ENCODE measurements at places on chromosomes 7 and 10.

- DNase-seq: peak; percentile 12
These were observed 98.9 kb downstream of the WDR11 start for GRCh38 chr10:120950051-120950561.

GRCh38 chr7:19336836-19337383 lies 191.7 kb upstream of the FERD3L start:
- no peak for DNase-seq

DNA sequence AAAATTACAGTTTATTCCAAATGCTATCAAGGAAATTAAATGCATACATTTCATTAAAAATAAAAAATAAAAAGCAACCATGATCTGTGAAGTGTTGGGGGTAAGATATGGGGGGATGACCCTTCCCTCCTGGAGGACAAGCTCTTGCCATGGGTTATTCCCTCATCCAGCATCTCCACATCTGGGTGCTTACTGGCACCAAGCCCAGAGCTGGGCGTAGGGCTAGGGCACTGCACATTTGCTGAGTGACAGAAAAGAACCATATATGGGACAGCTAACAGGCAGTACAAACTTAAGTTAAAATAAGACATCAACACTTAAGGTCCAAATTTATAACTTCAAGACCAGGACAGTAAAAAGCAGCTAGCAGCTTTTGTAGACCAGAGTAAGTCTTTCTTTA lies 10.2 kb downstream of the CCDC6 start:
- DNase-seq: no peak

DNA sequence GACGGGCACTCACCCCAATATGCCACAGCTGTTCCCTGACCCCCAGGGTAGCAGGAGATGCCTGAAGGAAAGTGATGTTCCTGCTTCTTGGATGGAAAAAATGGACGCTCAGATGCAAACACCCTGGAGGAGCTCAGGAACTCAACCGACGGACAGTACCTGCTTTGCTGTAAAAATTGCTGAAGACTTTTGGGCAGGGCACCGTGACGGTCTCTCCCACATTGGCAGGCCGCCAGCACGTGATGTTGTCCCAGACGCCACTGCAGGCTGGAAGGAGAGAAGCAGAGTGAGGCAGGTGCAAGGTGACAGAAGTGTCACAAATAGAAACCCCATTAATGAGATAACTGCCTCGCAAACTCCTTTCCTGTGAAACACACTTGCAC lies 35.0 kb downstream of the VIPR2 start:
- no peak for DNase-seq

DNA sequence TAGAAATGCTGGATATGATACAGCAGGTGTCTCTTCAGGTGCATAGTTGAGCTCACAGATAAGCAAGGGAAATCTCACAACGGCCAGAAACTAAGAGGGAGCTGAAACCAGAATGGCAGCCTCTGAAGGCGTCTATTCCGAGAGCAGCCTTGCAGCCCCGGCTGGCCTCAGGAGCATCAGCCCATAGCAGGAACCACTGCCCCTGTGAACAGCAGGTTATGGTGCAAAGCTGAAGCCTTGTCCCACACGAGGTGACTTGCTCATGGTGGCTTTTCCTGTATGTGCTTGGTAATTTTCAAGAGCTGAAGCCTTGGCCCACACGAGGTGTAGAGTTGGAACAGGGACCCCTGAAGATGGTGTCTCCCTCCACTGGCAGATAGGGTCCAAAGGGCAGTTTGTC lies 33.2 kb downstream of the BNIP3 start:
- DNase-seq: no peak

GRCh38 chr10:56057860-56058259 lies 303.2 kb downstream of the ZWINT start:
- no peak for DNase-seq

DNA sequence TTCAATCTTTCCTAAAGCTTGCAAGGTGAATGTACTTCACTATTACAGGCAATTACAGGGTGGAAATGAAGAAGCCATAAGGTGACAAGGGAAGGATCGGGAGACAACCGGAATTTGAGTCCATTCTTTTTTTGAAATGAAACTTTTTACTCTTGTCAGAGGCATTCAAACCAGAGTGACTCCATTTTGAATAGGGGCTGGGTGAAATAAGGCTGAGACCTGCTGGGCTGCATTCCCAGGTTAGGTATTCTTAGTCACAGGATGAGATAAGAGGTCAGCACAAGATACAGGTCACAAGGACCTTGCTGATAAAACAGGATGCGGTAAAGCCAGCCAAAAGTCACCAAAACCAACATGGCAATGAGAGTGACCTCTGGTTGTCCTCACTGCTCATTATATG lies 363.3 kb downstream of the TYW1 start:
- DNase-seq: no peak

GRCh38 chr7:111094419-111094818 lies 3.5 kb downstream of the LRRN3 start:
- no peak for DNase-seq

DNA sequence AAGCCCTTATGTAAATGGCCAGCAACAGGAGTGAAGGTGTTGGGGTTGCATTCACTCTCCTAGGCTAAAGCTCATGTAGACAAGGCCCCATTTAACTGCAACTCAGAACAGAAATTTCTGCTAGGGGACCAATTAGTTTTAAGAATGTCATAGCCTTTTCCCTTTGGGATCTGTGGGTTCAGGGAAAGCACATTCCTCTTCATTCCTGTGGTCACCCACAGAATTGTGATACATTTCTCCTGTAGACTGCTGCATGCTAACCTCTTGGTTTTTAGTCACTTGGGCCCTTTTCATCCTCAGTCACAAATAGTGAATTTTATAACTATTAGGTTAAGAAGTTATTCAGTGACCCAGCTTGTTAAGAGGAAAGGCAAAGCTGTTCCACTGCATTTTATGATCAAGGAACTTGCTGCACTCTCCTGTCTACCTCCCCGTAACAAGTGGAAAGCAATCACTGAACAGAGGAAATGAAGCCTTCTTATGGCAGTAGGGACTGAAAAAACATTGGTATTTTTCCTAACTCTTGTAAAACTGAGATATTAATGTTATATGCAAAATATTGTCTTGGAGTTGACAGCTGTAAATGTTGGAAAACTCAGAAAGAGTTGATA lies 124.9 kb downstream of the SND1 start:
- DNase-seq: no peak

- DNase-seq: no peak
These were observed 27.2 kb downstream of the PODXL start for GRCh38 chr7:131529179-131529578.

DNA sequence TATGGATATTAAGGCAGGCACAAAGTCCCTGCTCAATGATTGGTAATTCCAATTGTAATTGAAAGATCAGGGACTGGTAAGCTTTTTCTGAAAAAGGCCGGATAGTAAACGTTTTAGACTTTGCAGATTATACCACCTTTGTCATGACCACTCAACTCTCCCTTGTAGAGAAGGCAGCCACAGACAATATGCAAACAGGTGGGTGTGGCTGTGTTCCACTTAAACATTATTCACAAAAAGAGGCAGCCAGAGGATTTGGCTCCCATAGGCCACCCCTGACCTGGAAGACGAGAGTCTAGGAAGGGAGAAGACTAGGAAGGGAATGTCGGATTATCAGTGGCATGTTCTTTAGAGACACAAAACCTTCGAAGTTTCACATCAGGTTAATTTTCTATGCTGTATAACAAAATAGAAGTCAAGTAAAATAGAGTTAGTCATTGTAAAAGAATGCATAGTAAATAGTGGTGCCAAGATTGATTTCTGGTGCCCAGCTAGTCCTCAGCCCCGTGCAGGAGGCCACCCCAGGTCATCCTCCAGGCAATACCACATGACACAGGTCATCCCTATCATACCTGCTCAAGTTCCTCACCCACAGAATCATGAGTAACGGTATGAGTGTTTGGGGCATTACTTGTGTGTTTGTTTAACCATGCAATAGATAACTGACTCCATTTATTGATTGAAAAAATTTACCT lies 193.8 kb downstream of the PLPP4 start:
- DNase-seq: no peak

DNA sequence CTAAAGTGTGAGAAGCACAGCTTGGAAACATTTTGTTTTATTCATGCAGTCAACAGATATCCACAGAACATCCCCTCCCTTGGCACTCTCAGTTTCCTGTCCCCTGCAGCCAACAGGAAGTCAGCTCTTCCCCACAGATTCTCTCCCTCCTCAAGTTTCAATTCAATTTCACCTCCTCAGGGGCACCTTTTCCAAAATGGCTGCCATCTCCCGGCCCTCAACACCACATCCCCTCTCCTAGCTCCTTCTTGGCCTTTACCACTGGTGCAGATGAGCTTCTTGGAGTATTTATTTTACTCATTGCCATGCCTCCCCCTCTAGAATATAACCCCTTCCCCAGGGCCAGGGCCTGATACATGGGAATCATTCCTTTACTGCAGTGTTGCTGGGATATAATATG lies 94.0 kb downstream of the WDR11 start:
- no peak for DNase-seq

- peak; percentile 86 for DNase-seq
These were observed 2.1 kb downstream of the GIGYF1 start for GRCh38 chr7:100691676-100692577.

- no peak for DNase-seq
These were observed 5.9 kb downstream of the HECW1 start for GRCh38 chr7:43118313-43118712.

DNA sequence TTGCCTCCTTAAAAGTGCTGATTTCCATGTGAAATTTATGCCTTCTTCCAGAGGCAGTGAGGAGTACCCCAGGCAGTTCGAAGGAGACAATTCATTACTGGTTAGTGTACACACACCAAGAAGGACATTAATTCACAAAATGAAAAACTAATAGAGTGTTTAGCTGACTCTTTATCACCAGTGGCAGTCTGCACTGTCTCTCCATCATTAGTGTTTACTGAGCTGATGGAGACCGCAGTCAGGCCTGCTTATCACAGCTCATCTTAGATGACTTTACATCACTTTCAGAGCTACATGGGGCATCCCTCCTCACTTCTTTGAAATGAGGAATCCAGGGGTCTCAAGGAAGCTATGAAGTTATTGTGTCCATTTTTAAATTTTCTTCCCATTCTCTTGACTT lies 155.5 kb upstream of the LRGUK start:
- no peak for DNase-seq

- no peak for DNase-seq
These were observed 65.8 kb downstream of the BMPER start for GRCh38 chr7:33971106-33971505.

DNA sequence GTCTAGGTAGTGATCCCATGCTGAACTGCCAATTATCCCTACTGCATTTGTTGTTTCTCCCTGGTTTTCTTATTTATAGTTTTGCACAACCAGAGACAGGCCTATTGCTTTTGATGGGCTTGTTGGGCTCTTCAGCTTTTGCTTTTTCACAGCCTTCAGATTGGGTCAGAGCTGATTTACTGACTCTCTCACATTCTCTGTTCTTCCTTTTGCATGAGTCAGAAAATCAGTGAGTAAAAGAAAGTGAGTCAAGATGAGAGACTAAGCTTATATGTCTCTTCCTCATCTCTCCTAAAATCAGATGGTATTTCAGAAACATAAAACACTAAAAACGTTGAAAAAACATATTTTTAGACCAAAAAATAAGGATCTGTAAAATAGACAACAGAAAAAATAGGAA lies 1135.4 kb downstream of the XPNPEP1 start:
- DNase-seq: no peak

DNA sequence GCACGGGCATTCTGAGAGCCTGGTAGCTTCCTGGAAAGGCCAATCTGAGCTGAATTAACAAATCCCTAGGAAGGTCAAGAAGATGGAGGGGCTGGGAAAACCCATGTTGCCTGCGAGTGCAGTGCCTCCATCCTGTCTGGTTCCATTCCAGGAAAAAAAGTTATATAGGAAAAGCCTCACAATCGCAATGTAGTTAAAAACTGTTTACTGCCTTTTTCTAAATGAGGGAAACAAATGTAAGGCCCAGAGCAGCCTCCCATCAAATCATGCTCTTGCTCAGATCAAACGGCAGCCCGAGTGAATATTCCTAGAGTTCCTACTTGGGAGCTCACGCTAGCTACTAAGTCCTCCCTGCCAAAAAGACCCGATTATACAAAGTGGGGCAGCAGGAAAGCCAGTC lies 179.9 kb downstream of the KCNMA1 start:
- no peak for DNase-seq

DNA sequence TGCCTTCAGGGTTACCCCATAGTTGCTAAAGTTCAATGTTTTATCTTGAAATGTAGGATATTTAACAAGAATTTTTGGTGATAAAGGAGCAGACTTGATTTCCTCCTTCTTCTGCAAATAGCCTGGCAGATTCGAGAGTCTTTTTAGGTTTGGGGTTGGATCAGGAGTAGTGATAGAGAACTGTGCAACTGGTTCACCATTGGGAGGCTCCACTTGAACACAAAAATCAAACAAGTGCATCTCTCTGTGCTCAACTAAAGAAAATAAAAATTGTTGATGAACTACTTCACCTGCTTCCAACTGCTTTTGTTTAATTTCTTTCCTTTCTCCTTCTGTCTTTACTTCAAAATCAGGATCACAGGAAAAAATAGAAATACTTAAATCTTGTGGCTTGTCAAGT lies 58.5 kb downstream of the MACC1 start:
- peak; percentile 42 for DNase-seq

- DNase-seq: no peak
These were observed 817 bp upstream of the IL15RA start for GRCh38 chr10:5978230-5978489.

- no peak for DNase-seq
These were observed 12.8 kb downstream of the NRAP start for GRCh38 chr10:113651021-113651420.

- no peak for DNase-seq
These were observed 64.8 kb upstream of the PLPP4 start for GRCh38 chr10:120392245-120392644.

- DNase-seq: no peak
These were observed 42.8 kb upstream of the NPY start for GRCh38 chr7:24241206-24241605.

DNA sequence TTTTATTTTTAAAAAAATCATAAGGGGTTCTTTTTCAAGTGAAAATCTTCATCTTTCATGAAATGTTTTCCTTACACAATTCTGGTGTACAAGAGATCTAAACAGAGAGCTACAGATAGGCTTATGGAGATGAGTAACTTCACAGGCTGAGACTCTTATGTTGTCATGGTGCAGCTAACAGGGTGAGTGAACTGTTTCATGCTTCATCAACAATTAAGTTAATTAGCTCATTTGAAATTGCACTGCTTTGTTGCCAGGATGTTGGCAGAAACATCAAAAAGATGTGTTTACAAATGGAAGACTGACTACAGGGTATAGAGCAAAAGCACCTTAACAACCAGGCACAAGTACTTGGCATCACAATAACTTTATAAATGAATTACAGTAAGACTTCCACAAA lies 230.8 kb downstream of the FOXP2 start:
- no peak for DNase-seq

GRCh38 chr7:41114131-41114530 lies 588.8 kb downstream of the INHBA start:
- DNase-seq: no peak

GRCh38 chr7:139914306-139915267 lies 85.5 kb downstream of the TBXAS1 start:
- DNase-seq: no peak

- DNase-seq: no peak
These were observed 7.8 kb upstream of the HERC4 start for GRCh38 chr10:68082872-68083271.

GRCh38 chr7:1511444-1512422 lies 7.5 kb upstream of the INTS1 start:
- DNase-seq: no peak

GRCh38 chr10:17062955-17063484 lies 66.6 kb downstream of the CUBN start:
- DNase-seq: no peak
